Activated T-helper 1 cell treated with anti-CD3 and anti-CD28 coated beads, Interleukin-2, amount 50 U/mL, for 16 hours (primary cell): ENCODE measurements at places on chromosomes 2 and 18.

DNA sequence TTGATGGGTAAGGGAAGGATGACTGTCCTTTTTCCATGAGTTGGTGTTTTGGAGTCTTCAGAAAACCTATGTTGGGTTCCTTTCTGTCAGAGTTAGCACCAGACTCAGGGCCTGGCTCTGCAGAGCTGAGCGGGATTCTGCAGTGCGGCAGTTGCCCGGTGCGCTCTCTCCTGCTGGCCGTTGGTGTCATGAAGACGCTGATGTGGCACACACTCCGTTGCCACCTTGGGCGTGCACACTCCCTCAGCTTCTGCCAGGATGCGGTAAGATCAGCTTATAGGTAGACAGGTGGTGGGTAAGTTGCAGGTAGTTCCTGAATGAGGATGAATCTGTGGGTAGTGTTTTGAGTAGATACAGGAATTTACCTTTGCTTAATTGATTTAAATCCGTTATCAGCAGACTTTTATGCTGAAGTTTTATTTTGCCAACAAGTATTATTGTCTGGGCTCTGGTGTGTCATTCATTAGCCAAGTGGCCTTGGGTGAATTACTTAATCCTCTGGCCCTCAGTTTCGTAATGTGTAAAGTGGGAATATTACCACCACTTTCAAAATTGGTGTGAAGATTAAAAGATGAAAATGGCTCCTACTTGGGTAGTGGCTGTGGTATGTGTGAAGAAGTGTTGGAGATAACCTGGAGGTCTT lies 26.8 kb downstream of the DGKD start:
- DNase-seq: no peak

DNA sequence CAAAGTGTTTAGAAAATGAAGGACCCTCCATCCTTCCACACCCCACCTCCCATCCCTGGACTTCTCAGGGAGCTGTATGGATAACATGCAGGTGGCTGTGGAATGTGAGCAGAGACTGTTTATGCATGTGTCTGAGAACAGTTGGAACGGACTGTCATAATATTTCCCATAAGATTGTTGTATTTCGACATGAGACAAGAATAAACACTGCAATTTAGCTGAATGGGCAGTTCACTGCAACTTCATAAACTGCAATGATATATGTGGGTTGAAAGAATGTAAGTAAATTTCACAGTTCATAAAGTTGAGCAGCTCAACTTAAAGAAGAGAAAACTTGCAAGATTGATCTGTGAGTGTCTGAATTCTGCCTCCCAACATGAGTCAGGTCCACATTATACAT lies 74.6 kb downstream of the MEP1B start:
- DNase-seq: no peak

GRCh38 chr2:217228732-217229131 lies 368.9 kb upstream of the TNP1 start:
- no peak for DNase-seq

DNA sequence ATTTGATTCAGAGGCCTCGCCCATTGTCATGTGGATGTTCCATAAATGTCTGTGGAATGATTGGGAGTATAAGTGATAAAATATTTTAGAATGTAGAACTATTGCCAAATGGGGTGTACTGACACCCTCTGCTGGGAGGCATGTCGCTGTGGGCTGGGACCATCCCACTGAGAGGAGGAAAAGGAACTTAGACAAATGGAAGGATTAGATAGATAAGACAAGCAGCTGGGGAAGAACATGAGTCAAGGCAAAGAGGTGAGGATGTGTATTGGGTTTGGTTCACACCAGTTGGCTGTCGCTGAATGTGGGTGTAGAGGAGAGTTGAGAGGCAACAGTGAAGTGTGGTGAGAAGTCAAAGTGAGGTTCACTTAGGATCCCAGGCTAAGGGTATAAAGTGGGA lies 4.0 kb downstream of the C2orf74 start:
- DNase-seq: no peak

DNA sequence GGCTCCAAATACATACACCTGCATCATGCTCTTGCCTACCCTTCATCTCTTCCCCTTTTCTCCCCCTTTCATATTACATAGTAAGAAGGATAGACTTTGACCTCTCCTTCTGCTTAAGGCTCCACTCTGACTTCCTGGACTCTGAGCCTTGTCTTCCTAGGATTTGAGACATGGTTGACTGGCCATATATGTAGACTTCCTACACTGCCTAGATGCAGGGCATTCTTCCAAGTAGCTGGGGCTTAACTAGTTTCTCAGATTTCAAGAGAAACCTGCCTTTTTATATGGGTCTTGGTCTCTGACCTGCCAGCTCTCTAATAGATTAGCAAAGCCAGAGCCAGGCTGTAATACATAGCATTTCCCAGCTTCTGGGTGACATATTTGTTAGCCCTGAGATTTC lies 35.4 kb upstream of the CYP26B1 start:
- no peak for DNase-seq

- DNase-seq: no peak
Measured at GRCh38 chr18:28736223-28736622, 559.3 kb upstream of the CDH2 start.
